ENCODE measurements at places on chromosomes 4 and X.

GRCh38 chr4:169222761-169223160 is 48.0 kb downstream of the SH3RF1 start:
- no peak for DNase-seq

GRCh38 chr4:119035951-119036737 is 99.5 kb upstream of the MYOZ2 start:
- DNase-seq = no peak

- DNase-seq = no peak
Measured at GRCh38 chr4:182536221-182536811, 293.1 kb downstream of the TENM3 start.

DNA sequence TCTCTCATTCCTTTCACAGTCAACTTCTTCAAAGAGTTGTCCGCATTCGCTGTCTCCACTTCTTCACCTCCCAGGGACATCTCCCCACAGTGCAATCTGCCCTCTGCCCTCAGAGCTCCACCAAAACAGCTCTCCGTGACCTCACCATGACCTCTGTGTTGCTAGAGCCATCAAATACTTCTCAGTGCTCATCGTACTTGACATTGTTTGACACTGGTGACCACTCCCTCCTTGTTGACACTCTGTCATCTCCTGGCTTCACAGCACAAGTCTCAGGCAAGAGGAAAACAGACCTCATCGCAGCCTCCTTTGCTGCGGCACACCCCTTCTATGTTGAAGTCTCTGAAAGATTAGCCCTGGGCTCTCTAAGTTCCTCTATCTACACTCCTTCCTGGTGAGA is 90.5 kb upstream of the CCDC160 start:
- no peak for DNase-seq

GRCh38 chrX:37904833-37905232 is 57.5 kb upstream of the DYNLT3 start:
- DNase-seq = no peak

- no peak for DNase-seq
Measured at GRCh38 chr4:164997324-164997723, 19.9 kb upstream of the TRIM61 start.

GRCh38 chrX:119410027-119410819 is 11.1 kb downstream of the SLC25A43 start:
- no peak for DNase-seq

DNA sequence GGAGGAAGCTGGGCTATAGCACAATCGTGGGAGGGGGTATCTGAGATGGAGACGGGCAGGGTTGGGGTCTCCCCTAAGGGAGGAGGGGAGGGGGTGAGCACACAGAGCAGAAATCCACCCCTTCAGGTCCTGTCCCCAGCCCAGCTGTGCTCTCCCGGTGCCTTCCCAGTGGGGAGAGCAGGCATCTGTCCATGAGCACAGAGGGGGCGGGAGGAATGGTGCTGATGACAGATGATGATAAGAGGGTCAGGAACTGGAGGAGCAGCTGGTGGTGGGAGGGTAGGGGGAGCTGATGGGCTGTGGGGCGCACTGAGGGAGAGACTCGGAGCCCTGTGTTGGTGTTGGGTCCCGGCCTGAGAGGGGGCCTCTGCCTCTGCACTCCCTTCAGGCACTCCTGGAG is 8.6 kb downstream of the ATP2B3 start:
- DNase-seq = no peak

DNA sequence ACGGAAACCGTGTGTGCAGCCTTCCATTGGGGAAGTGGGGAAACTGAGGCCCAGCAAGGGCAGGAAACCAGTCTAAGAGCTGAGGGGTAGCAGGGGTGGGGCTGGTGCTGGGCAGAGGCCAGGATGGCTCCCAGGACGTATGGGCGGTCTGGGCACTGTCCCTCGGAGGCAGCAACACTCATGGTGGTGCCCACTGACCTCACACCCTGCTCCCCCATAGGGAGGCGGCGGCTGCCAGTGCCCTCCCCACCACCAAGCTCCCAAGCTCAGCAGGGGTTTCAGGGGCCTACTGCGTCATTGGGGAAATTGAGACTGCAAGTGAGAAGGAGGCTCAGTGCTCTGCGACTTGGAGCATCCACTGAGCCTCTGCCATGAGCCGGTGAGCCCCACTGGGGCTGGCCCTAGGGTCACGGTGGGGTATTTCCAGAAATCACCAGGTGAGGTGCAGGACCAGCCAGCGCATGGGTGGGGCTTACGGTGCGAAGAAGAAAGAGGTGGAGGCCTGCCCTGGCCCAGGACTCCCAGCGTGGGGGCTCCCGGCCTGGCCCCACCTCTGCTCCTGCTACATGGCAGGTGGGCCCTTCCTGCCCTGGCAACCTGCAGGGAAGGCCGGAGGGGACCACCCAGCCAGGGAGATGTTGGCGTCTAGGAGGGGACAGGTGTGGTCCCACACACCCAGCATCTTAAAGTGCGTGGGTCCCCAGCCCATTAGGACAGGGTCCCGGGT is 915 bp downstream of the MSANTD1 start:
- DNase-seq = no peak

DNA sequence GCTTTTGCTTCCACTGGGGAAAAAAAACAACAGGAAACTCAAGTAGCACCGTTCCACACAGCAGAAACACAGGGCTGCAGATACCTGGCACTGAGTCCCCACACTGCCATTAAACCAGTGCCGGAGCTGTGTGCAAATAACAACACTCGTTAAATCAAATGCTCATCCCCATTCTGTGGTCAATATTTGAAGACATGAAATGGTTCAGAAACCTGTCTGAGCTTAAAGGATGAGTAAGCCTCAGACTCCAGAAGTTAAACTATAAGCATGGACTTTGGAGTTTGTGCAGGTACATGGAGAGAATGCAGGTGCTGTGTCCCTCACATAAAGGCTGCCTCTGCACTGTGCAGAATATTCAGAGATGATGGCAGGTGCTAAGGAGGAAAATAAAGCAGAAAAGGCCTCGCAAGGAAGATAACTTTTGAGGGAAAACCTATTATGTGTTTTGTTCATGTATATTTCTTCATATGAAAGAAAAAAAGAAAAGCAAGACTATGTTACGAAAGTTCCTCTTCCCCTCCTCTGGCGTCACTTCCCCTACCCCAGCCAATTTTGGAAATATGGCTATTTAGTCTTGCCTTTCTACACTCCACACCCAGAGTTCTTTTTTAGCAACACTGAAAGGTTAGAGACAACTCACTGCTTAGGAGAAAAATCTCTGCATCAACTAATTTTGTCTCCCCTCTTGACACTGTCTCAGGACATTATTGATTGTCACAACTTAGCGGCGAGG is 4.6 kb downstream of the MPP1 start:
- no peak for DNase-seq

DNA sequence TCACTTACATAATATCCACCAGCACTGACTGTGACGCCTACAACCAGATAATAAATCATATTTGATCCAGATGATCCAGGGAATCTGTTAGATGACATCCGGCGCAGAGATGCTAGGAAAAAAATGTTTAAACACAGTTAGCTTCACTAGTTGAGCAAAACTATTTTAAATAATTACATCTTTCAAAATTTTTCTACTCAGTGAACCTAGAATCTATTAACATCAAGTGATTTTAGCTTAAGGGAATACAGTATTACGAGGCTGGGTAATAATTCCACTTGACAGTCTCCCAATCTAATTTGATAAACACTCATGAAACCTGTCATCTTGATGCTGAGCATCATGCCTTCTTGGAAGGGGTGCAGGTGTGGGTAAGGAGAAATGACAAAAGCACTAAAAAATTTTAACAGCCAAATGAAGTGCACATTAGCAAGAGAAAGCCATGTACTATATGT is 4.7 kb downstream of the MGARP start:
- no peak for DNase-seq

GRCh38 chr4:110898290-110898689 is 275.4 kb upstream of the PITX2 start:
- no peak for DNase-seq

DNA sequence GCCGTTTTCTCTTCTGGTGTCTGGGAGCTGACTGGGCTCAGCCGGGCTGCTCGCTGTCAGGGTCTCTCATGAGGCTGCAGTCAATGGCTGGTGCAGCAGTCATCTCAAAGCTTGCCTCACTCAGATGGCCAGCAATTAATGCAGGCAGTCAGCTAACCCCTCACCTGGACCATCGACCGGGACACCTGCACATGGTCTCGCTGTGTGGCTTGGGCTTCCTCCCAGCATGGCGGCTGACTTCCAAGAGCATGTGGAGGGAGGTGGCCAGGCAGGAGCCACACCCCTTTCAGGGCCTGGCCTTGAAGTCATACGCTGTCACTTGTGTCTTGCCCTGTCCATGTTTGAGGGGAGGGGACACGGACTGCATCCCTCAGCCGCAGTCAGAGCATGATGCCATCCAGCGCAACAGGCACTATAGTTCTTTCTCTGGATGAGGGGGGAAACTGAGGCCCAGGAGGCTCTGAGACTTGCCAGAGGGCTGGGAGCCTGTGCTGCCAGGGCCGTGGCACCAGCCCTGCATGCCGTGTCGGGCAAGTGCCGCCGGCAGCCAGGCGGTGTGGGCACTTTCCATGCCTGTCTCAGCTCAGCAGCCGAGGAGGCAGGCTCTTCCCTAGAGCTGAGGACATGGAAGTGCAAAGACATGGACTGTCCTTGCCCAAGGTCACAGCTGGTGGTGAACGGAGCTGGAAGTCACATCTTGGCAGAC is 201.8 kb downstream of the AFAP1 start:
- no peak for DNase-seq

GRCh38 chrX:70402721-70403120 is 20.4 kb upstream of the GDPD2 start:
- no peak for DNase-seq

DNA sequence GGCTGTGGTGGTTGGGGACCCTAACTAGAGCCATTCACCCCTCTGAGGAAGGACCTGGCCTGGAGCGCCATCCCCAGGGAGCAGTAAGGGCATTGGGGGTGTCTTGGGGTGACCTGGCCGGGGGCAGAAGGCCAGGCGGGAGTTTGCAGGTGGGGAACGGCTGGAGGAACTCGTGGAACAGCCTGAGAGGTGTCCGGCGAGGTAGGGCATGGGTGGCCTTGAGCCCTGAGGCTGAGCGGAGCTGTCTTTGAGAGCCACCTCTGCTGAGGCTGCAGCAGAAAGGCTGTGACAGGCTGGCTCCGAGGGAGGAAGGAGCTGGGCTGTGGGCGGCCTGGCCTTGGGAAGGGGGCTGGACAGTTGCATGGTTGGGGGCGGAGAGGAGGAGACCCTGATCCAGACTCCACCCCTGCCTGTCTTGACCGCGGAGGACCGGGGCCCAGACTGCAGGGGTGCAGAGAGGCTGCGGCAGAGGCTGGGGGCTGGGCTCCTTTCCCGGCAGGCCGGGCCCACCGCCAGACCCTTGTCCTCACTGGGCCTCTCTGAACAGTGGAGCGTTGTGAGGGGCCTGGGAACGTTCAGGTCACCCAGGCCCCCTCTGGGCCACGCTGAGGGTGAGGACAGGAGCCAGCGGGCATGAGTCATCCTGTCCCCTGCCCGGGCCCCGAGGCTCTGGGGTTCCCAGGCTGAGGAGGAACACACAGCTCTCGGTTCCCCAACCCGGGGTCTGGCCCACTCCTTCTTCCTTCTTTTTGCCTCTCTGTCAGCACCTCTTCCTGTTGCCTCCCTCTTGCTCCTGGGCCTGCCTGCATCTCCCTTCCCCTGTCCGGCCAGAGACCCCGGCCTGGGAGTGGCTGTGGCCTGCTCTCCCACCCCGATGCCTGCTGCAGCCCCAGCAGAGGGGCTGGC is 8.1 kb downstream of the SH3BP2 start:
- DNase-seq = no peak

- no peak for DNase-seq
Measured at GRCh38 chr4:187075514-187075913, 351.9 kb upstream of the FAT1 start.

- DNase-seq = no peak
Measured at GRCh38 chr4:174259580-174259979, 23.9 kb downstream of the FBXO8 start.

GRCh38 chrX:122625821-122626220 is 558.3 kb upstream of the GRIA3 start:
- no peak for DNase-seq

GRCh38 chr4:186757696-186758355 is 34.2 kb upstream of the FAT1 start:
- no peak for DNase-seq

GRCh38 chr4:26685250-26685649 is 101.4 kb downstream of the TBC1D19 start:
- no peak for DNase-seq

GRCh38 chr4:110275871-110276270 is 77.5 kb upstream of the ELOVL6 start:
- DNase-seq = no peak

DNA sequence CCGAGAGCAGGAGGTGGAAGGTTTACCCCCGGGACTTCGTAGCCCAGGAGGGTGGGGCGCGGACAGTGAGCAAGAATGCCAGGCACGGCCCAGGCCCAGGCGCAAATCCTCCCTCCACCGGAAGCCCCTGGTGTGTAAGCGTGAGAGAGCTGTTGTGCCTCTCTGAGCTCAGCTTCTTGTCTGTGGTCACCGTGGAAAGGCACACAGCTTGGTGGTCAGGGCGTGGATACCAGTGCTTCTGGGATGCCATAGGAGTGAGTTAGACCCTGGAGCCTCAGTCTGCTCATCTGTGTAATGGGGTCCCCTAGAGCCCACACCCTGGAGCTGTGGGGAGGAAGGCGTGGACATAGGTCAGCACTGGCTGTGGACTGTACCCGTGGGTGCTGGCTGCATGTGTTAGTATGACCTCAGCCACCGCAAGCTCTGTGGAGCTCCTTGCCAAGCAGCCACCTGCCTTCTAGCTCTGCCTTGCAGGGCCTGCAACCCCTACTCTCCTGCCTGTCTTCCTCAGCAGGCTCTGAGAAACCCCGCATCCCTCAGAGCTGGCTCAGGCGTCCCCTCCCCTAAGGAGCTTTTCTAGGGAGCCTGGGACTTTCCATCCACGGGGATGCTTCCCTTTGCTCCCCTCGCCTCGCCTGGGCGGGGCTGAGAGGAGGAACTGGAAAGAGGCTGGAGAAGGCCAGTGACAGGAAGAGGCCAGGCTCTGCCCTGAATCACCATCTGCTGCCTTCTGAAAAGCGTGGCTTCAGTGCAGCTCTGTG is 28.0 kb upstream of the AFAP1 start:
- no peak for DNase-seq

DNA sequence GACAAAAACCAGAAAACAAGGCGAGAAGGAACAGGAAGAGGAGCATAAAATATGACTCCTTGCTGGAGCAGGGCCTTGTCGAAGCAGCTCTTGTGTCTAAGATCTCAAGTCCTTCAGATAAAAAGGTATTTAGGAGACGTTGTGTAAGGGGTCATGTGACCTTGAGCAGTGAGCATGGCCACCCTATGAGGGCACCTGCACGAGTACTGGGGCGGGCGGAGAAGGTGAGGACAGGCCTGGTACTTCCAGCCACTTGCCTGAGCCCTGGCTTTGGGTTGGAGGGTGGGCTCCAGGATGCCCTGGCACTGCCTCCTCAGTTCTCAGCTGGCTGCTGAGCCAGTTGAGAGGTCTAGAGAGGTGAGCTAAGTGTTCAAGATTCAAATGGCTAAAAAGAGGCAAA is 29.9 kb downstream of the NSD2 start:
- DNase-seq = no peak

Measured in activated naive CD4-positive, alpha-beta T cell treated with anti-CD3 and anti-CD28 coated beads, Interleukin-2, amount 50 U/mL, for 72 hours (primary cell).